NCI-H1105 (cell line): ENCODE measurements at places on chromosomes 1 and 21.

- no peak for DNase-seq
Measured at GRCh38 chr1:65952696-65953095, 160.0 kb downstream of the PDE4B start.

GRCh38 chr1:10835822-10836421 is 39.5 kb upstream of the CASZ1 start:
- DNase-seq: peak; percentile 93

- DNase-seq: no peak
Measured at GRCh38 chr1:204662530-204662929, 23.0 kb downstream of the LRRN2 start.

DNA sequence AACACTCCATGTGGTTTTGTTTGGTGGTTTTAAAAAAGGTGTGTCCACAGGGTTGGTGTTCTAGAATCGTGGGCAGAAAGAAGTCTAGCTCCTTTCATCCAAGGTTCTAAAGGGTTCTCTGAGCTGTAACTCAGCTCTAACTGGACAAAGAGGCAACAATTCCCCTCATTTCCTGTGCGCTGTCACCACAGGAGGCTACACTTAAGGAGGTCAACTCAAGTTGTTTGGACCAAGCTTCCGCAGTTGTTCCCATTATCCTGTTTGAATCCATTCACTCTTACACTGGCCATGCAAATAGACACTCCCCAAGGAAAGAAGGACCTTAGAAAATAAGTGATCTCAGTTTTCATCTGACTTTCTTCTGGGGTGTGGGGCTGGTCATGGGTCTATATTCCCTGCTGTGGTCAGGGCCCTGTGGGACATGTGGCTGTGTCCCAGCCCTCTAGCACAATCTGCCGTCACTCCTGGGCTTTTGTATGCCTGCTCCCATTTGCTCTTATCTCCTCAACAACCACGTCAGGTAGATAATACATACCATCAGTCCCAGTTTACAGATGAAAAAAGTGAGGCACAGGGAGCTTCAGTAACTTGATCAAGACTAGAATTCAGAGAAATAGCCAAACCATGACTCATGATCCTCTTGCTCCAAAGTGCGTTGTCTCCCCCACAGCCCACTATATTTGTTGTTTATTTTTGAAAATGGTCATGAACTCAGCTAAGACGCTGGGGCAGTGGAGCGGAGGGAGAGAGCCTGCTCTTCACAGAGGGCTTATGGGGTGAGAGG is 103.6 kb downstream of the RHOU start:
- DNase-seq: no peak

DNA sequence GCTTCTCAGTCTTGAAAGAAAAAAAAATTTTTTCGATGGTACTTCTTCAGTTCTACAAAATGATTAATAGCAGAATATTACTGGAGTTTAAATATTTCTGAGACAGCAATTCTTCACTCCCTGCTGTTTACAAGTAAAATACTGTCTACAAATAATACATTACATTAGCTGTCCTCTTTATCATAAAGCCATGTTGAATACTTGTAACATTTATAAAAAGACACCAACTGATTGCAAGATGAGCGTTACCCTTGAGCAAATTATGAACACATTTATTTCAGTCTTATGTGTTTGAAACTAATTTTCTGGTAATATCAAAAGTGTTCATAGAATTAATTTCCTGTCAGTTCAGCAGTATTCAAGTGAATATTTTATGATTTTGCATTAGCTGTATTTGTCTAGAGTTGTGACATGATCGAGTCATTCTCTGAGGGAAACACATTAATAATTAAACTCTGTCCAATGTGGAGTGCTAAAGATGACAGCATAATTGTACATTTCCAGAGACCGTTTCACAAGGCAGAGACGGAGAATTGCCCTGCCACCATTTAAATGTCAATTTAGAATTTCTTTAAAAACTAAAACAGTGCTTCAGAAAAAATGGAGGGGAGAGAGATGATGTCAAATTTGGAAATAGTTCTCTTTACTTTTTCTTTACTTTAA is 1359.0 kb upstream of the ADGRL4 start:
- DNase-seq: no peak

DNA sequence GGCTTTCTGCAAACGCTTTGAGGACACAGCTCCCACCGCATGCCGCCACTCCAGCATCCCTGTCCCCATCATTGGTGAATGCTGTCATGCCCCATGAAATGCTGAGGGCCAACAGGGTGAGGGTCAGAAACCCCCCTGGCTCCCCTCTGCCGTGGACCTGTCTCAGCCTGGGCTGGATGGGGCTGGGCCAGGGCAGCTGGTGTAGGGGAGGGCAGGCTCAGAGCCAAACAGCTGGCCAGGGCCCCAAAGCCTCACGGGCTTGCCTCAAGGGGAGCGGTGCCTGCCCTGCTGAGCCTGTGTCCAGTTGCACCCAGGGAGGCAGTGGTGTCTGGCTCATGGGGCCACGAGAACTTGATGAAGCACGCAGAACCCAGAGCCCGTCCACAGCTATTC is 49.7 kb downstream of the S100B start:
- no peak for DNase-seq

GRCh38 chr1:63328781-63329180 is 6.4 kb downstream of the FOXD3 start:
- no peak for DNase-seq

DNA sequence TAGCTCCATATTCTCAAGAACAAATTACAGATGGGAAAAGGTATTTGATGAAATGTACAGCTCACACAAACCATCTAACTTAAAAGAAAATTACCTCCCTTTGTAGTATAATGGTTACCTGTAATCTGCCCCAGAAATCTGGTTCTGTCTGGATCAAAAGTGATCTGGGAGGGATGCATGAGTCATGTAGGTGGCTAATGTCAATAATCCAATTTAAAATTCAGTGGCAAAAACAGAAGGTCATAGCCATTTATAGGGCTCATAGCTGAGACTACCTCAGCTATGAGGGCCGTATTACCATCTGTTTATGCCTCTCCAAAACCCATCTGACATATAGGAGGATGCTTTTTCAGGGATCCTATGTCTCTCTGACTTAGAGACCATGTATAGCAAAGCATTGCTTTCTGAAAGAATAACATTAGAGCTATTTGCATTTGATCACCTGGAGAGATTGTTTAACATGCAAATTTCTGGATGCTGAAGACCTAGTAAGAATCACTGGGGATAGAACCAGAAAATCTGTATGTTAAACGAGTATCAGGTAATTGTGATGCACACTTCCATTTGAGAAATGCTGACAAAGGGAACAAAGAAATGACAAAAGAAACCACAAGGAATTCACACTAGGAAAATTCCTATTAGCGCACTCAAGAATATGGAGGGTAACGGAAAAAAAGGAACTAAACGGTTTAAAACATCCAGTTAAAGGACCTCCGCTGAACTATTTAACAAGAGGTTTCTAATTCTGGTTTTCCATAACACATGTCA is 17.6 kb downstream of the PAXBP1 start:
- no peak for DNase-seq

DNA sequence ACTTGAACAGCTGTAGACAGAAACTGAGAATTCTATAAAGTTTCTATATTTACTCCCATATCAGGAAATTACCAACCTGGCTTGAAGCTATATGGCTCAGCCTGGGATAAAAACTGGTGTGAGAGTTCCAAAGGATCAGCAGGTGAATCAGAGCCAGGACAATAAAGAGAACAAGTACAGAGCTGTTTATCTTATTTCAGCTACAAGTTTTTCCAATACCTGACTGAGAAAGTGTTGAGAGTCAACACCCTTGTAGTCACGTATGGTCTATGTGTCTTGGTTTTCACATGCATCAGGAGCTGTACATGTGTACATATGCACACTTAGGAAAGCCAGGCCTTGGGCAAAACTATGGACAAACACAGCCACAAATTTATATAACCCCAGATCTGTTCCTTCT is 40.7 kb upstream of the CXADR start:
- DNase-seq: no peak

GRCh38 chr1:228861832-228862180 is 126.5 kb downstream of the RHOU start:
- no peak for DNase-seq

DNA sequence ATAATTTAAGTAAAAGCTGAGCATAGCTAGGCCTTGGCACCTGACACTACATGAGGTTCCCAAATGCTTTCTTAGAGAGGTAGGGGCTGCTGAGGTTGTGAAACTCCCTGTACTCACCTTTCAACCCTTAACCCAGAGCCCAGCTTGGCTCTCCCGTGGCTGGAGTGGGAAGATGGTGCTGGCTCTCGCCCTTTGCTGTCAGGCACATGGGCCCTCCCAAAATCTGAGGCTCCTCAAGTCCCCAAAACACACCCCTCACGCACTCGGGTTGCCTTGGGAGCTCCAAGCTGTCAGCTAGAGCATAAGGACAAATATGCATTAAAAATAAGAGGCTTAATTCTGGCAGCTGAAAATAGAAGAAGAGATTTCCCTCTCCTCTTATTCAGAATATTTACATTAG is 46.7 kb upstream of the PLPPR4 start:
- no peak for DNase-seq

- no peak for DNase-seq
Measured at GRCh38 chr1:31364561-31365250, 8.2 kb downstream of the FABP3 start.

DNA sequence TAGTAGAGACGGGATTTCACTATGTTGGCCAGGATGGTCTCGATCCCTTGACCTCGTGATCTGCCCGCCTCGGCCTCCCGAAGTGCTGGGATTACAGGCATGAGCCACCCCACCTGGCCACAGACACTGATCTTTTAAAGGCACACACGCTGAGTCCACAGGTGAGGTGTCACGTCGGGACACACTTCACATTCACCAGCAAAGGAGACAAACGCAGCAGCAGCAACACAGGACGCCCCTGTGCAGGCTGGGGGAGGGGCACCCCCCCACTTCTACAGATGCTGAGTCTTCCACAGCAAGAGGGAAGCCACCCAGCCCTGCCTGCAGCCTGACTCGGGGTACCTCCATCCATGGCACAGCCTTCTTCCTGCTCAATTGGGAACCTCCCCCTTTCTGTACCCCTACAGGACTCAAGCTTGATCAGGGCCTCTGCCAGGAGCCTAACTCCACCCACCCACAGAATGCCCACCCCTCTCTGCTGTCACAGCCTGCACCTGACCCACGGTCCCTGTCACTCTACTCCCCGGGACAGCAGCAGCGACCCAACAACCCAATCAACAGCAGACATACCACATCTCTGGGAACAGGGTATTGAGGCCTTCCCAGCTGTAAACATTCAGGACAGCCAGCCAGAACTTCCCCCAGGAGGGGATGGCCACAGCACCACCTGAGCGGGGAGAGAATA is 9.5 kb downstream of the LSS start:
- DNase-seq: no peak

DNA sequence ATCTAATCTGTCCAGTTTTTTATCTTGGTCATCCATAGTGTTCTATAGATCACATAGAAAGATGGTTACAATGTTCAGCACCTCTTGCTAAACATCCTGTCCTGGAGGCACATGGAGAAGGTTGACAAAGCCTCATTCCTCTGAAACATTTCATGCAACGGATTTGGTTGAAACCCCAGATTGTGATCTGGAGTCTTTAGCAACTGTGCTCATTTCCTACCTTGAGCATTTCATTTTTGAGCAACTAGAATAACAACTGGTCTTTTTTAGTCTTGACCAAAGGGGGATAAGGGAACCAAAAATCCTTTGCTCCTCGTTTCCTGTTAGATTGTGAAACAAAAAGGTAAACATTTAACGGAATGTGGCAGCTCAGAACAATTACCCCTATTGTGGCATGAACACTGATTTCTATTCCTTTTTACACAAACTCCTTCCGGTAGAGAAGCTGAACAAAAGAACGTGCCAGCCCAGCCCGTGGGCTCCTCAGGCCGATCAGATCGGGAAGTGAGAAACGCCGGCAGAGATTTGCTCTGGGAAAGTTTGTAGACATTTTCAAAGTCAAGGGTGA is 94.7 kb upstream of the ERRFI1 start:
- no peak for DNase-seq

- no peak for DNase-seq
Measured at GRCh38 chr1:14923727-14924452, 229.7 kb upstream of the TMEM51 start.

DNA sequence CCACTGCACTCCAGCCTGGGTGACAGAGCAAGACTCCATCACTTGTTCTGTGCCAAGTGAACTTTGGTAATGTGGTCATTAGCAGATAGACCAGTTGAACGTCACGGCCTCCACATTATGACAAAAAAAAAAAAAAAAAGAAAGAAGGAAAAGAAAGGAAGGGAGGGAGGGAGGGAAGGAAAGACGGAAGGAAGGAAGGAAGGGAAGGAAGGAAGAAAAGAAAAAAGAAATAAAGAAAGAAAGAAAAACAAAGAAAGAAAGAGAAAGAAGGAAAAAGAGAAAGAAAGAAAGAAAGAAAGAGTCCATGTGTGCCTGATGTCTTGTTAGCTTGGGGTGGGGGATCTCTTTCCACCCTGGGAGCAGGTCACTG is 45.3 kb downstream of the SIM2 start:
- DNase-seq: no peak

- no peak for DNase-seq
Measured at GRCh38 chr1:4511374-4511773, 143.0 kb upstream of the AJAP1 start.

GRCh38 chr1:109762039-109762585 is 1.6 kb downstream of the EPS8L3 start:
- DNase-seq: no peak

- DNase-seq: no peak
Measured at GRCh38 chr1:112359961-112360767, 35.9 kb upstream of the CTTNBP2NL start.

DNA sequence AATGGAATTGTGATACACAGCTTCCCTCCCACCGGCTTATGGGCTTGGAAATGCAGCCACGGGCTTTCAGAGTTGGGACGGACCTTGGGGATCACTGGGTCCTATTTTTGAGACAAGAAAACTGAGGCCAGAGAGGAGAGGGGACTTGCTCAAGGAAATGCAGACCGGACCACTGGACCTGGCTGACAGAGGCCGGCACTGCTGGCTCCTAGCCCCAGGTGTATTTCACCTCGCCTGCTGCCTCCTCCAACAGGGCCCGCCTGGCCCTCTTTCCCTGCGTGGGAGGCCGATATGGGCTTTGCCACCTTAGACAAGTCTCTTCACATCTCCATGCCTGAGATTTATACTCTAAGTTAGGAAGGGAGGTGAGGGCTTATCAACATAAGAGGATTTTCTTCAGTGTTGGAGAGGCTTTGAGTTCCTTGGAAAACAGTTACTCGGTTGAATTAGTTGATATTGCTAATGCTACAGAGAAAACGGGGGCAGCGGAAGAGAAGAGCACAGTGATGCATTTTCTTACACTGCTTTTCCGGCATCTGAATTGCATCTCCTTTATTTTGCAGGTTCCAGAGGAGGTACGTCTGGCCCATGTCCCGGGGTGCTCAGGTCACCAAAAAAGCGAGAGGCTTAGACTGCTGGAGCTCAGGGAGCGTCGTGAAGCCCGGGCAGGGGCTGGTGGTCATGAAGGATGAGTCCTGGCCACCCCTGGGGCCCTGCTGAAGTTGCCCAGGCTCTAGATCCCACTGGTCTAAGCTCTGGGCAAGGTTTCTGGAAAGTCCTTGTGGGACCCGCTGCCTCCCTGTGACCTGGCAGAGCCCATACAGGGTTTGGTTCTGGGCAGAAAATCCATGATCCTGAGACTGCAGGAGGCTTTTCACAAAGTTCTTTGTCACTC is 44.7 kb downstream of the CAPN2 start:
- no peak for DNase-seq

GRCh38 chr1:30847358-30847972 is 61.1 kb downstream of the SDC3 start:
- DNase-seq: no peak

- DNase-seq: no peak
Measured at GRCh38 chr21:15224346-15225086, 159.7 kb upstream of the NRIP1 start.
